ENCODE measurements at places on chromosomes 7 and 10. TPM values are rescaled to one million over a fixed set of nuclear protein-coding genes. Genes with fewer than 3 reads are reported as not detected.

DNA sequence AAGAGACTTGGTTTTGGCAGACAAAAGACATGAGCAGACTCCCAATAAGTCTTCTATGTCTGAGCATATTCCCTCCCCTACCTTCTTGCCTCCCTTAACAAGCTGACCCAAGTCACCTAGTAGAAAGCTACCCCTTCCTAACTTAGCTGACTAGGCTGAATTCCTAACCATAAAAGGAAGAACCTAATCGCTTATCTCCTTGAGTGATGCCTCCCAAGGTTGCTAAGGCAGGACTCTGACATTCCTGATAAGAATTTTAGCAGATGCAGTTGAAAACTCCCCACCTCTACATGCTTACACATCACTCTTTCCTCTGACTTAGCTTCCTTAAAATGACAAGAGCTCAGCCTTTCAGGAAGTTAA lies 704.7 kb upstream of the MBL2 start:
- peak; percentile 90 for DNase-seq

DNA sequence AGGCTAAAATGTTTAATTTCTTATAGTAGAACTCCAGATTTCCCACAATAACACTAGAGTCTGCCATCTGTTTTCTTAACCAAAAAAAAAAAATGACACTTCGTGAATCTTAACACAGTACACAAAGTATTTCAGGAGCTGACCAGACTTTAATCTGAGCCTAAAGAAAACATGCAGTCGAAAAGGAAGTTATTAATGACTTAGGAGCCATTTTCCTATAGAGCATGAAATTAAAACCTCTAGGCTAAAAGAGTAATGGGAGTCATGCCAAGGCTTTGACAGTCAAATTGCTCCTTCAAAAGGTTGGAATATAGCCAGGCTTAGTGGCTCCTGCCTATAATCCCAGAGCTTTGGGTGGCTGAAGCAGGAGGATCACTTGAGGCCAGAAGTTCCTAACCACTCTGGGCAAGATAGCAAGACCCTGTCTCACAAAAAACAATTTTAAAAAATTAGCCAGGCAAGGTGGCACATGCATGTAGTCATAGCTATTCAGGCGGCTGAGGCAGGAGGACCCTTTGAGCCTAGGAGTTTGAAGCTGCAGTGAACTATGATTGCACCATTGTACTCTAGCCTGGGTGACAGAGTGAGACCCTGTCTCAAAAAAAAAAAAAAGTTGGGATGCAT lies 13.6 kb downstream of the MICU1 start:
- DNase-seq, result no peak

DNA sequence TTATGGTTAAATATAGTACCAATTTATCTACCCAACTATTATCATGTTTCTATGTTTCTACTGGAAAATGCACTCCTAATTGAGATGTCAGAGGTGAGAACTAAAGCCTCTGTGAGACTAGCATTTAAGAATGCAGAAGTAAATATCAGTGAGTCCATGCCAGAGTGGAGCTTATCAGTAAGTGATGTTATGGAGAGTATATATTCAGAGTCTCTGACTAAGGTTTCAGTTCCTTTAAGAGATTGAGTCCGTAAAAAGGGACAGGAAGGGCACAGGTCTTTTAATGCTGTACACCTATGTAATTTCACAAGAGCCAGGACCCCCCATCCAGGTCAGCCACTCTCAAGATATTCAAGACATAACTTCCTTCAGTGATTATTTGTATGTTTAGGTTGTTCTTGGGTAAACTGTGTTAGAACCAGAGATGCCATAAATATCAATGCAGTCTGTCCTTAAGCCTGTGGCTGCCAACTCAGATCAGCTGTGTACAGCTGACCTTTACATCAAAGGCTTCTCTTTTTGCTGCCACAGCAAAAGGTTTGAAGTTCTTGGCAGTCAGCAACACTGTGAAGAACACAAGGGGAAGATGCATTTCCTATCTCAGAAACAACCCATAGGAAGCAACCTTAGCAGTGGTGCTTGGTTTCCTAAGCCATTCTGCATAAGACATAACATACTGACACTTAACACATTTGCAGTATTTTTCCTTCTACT lies 244.8 kb downstream of the BICC1 start:
- no peak for DNase-seq

- no peak for DNase-seq
Observed at GRCh38 chr7:17016402-17017010, 134.7 kb upstream of the AGR3 start.

- no peak for DNase-seq
Observed at GRCh38 chr10:103257812-103258211, 12.1 kb downstream of the RPEL1 start.

DNA sequence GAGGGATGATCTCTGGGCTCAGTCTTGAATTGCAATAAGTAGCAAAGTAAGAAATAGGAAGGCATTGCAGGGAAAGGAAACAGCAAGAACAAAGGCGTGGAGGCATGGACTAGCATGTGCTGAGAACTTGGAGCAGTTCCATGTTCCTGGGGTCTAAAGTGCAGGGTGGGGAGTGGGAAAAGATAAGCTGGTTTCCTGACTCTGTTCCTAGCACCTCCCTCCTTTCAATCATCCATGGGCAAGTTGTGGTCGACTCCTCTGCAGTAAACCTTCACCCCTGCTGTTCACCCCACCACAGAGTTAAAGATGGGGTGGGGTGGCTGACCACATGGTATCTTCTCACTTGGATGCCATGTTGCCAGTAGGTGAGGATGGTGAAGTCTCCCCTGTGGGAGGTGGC lies 29.6 kb downstream of the RPS24 start:
- no peak for DNase-seq

DNA sequence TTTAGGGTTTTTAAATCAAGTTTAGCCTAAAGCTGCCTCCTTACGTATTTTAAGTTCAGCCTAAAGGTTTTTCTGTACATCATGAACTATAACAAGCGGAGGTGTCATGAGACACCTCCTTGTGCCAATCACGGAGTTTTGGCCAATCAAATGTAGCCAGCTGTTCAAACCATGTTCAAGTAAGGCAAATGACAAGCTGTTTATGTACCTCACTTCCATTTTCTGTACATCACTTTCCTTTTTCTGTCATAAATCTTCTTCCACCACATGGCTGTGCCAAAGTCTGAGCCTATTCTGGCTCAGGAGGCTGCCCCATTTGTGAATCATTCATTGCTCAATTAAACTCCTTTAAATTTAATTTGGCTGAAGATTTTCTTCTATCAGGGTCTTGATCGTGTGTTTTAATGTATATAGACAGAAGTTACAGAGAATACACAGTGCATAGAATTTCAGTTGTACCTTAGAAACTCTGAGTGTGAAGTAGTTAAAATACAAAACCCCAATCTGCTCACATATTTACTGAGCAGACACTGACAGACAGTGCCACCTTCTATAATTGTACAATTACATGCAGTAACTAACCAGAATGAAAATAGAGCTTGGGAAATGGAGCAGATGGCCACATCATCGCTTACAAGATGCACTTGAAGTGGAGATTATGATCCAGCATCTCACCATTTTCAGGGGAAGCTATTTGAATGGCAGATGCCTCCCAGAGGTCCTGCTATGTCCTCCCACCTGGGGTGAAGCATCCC lies 76.9 kb upstream of the LANCL2 start:
- DNase-seq, result no peak

- peak; percentile 80 for DNase-seq
Observed at GRCh38 chr7:30984359-30985107, 20.8 kb downstream of the GHRHR start.

GRCh38 chr10:11949152-11949551 lies 93.5 kb downstream of the UPF2 start:
- no peak for DNase-seq

GRCh38 chr10:103481974-103482531 lies 3.0 kb upstream of the CALHM3 start:
- DNase-seq, result peak; percentile 76

- no peak for DNase-seq
Observed at GRCh38 chr10:69988094-69988493, 64.6 kb upstream of the MACROH2A2 start.

GRCh38 chr10:69385454-69386350 lies 31.0 kb downstream of the TACR2 start:
- no peak for DNase-seq

DNA sequence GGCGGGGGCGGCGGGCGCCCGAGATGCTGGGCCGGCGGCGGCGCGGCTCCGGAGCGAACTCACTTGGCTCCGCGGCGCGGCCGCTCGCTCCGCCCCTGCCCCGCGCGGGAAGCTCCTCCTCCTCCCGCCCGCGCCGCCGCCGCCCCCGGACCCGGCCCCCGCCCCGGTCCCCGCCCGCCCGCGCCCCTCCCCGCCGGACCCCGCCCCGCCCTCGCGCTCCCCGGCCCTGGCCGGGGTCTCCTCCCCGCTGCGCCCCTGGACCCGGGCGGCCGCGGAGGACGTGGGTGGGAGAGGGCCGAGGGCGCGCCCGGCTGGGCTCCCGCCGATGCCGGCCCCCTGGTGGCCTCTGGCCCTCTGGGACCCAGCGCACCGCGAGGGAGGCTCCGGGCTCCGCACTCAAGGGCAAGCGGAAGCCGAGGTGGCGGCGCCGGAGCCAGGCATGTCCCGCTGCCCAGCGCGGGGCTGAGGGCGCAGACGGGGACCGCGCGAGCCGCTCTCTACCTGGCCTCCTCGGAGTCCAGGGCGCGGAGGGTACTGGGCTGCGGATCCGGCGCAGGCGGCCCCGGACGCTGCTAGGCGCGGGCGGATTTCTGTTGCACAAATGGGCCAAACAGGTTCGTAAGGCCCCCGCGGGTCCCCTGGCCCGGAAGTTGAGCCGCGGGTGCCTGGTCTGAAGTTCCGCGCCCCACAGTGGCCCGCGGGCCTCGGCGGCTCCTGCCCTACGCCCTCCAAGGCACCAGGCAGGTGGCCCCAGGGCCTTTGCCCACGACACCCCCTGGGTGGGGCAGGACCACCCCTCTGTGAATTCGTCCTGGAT lies at the start of gene TCERG1L:
Gene TCERG1L (minus strand): TSS at position 61 of the 817 bp plus-strand sequence. CDS start 86 bp downstream, outside the sequence.
- DNase-seq, result peak; percentile 50

- DNase-seq, result no peak
Observed at GRCh38 chr10:102404361-102405107, 9.0 kb downstream of the NFKB2 start.

- DNase-seq, result no peak
Observed at GRCh38 chr10:78572565-78572964, 496.2 kb upstream of the ZMIZ1 start.

DNA sequence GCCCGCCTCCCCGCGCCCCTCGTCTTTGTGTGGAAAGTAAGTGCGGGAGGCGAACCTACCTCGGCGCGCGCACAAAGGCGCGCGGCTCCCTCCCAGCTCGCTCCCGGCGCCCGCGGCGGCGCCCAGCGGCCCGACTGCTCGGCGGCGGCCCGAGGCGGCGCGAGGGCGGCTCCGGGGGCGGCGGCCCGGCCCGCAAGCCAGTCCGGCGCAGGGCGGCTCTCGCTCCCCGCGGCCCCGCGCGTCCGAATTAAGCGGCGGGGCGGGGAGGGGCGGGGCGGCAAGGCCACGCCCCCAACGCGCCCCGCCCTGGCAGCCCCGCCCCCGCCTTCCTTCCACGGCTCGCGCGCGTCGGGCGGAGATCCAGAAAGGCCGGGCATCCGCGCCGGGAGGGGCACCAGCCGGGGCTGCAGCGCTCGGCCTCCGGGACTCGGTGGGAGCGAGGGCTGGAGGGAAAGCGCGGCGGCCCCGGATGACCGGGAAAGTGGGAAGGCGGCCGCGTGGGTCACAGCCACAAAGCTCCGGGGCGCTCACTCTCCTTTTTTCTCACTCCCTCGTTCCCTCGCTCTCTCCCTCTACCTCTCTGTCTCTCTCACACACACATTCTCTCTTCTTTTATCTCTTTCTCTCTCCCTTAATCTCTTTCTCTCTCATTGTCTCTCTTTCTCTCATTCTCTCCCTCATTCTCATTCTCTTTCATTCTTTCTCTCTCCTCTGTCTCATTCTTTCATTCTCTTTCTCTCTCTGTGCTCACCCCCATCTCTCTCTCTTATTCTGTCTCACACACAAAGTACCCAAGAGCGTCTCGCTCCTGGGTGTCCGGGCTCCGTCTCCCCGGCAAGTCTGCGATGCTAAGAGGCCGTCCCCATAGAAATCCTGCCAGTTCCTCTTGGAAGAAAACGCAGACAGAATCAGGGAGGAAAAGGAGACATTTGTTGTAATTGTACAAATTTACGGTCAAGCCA lies 170.2 kb downstream of the FAM107B start:
- peak; percentile 74 for DNase-seq

DNA sequence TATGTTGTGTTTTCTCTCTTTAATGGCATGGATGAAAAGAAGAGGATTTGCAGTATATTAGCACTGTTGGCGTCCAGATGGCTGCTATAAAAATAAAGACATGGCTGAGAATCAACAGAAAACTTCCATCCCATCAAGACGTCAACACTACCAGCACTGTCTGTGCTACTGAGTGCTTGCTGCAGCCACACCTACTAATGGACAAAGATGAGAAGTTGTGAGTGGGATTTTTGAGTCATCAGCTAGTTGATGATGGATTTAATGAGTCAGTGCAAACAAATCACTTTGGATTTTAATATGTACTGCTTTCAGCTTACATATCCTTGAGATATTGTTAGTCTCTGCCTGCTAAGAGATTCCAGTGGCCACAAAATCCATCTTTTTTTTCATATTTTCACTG lies 631.0 kb upstream of the ANKRD30A start:
- DNase-seq, result no peak

GRCh38 chr10:69703256-69703655 lies 73.2 kb downstream of the FAM241B start:
- no peak for DNase-seq

- DNase-seq, result no peak
Observed at GRCh38 chr7:112930787-112931186, 140.6 kb upstream of the TMEM168 start.

PYROXD2 gene
- 1.3 TPM for total RNA-seq

TPST1 gene
- 19.2 TPM for total RNA-seq

HOXA7 gene
- not detected for total RNA-seq

BLNK gene
- not detected for total RNA-seq

PARP12 gene
- total RNA-seq, result 7.8 TPM

BHLHA15 gene
- 8.3 TPM for total RNA-seq

RAPGEF5 gene
- total RNA-seq, result 13.1 TPM
